ENCODE measurements at places on chromosomes 1 and 21. TPM values are rescaled to one million over a fixed set of nuclear protein-coding genes. Genes with fewer than 3 reads are reported as not detected.

OR2T35 gene
- total RNA-seq: not detected

LAD1 gene
- total RNA-seq: not detected

ANKRD65 gene
- total RNA-seq: 0.18 TPM

KRTAP10-6 gene
- total RNA-seq: not detected

PERM1 gene
- not detected for total RNA-seq

IFNLR1 gene
- not detected for total RNA-seq

CYP4Z1 gene
- not detected for total RNA-seq

TMEM82 gene
- not detected for total RNA-seq

CD1D gene
- total RNA-seq: 3.0 TPM

LMNA gene
- 755 TPM for total RNA-seq

RCC2 gene
- 64.3 TPM for total RNA-seq

CLIC6 gene
- total RNA-seq: not detected

CD2 gene
- total RNA-seq: not detected

CADM3 gene
- total RNA-seq: 0.30 TPM

AIRE gene
- total RNA-seq: under 0.01 TPM

THBS3 gene
- 23.8 TPM for total RNA-seq
